DMS 273 treated with DMSO at 0.1 percent for 48 hours (cell line): ENCODE measurements at places on chromosomes 12 and 14.
A peak's percentile ranks its signal among the peaks of the same experiment; 100 is the strongest.

- DNase-seq = no peak
Measured at GRCh38 chr14:27077214-27077613, 479.4 kb upstream of the NOVA1 start.

DNA sequence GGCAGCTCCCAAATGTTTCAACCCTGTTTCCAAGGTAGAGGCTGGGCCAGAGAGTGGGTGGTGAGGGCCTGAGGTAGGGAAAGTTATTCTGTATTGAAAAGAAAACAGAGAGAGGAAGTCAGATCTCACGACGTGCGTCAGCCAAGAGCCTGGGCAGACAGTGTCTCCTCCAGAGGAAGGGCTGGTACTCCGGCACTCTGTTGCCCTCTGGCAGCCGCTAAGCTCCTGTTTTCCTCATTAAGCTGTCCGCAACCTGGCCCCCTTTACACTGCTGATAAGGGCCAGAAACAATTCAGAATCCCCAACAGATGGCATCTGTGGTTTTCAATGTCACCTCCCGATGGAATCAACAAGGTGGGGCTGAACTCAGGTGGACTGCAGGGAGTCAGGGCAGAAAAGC is 26.0 kb upstream of the LTBP2 start:
- peak; percentile 43 for DNase-seq

DNA sequence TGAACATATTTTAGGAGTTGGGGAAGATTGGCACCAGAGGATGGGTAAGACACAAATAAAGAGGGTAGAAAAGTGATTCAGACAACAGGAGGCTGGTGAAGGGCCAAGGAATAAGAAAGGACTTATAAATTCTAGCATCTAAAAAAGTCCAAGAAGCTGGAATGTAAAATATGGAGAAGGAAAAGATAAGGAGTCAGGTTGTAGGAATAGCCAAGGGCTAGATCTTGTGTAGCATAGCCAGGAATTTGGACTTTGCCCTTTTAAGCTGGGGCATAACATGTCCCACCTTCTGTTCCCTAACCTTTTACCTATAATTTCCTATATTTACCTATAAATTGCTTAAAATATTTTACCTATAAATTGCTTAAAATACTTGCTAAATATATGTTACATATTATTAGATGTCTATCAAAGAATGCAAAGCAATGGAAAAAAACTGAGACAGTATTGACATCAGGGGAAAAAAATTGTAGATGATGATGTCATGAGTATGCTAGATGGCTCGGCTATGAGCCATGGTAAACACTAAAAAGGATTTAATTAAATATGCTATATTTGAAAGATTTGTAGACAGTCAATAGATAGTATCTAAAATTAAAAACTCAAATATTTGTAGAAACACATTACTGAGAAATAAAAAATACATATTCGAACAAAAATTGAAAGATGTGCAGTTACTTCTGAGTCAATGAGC is 99.7 kb upstream of the PLEKHG7 start:
- no peak for DNase-seq

GRCh38 chr12:57229634-57230380 is at the start of gene SHMT2:
Gene SHMT2 (plus strand): TSS chr12:57229711. CDS start chr12:57229779, 68 bp downstream.
- DNase-seq = peak; percentile 85

- no peak for DNase-seq
Measured at GRCh38 chr12:67388331-67389138, 119.4 kb downstream of the CAND1 start.

DNA sequence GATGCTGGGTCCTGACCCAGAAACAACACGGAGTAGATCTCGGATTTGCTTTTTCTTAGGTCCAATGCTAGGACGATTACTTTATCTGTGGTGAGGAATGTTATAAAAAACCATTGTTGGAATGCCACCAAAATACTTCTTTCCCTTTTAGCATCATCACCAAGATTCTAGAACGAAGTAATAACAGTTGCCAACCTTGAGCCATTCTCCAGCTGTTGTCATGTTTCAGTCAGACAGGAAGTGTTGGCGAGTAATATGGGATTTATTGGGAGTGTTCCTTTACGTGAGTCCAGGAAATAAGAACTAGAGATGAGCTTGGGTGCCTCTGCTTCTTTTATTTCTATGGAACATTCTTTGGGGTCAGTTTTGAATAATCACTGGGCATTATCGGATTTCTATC is 892.9 kb downstream of the DIO2 start:
- no peak for DNase-seq

DNA sequence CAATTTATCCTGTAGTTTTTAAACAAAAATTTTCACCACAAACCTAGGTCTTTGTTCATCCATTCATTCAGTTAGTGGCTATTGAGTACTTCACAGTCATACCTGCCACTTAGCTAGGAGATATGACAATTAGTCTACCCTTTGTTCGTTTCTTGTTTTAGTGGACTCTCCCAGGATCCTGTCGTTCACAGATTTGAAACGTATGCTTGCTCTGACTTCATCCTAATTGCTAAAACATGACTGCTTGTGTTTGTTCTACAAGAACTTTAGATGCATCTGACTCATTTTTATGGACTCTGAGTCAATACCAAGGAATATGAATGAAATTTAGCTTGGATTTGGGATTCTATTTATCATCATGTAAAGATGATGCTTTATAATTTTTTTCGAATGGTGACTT is 69.5 kb downstream of the TBC1D30 start:
- DNase-seq = no peak

GRCh38 chr12:108665608-108666202 is 32.0 kb upstream of the SELPLG start:
- no peak for DNase-seq

DNA sequence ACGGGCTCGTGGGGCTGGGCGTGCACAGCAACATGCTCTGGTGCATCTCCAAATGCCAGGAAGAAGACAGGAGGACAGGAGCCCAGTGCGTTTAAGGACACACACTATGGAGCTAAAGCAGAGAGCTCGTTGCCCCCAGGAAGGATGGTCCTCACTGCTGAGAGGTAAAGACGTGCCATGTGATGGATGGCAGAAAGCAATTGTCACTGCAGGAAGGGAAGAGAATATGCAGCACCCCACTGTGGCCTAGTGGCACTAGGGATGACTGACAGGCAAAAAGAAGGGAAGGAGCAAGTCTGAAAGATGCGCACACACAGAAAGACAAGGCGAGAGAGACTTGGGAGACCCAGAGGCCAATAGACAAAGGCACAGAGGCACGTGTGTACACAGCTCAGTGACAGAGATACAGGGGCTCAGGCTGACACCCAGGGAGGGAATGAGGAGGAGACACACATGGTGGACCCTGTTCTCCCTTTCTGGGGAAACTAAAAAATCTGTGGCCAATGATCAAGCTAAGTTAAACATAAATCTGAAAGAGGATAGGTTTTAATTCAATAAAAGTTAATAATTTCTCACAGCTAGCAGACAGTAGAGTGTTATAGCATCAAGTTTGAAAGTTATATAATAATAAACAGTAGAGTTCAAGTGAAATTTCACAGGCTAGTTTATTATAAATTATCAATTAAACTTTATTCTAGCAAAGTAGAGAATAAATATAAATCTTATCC is 78.8 kb downstream of the CRACR2A start:
- no peak for DNase-seq

DNA sequence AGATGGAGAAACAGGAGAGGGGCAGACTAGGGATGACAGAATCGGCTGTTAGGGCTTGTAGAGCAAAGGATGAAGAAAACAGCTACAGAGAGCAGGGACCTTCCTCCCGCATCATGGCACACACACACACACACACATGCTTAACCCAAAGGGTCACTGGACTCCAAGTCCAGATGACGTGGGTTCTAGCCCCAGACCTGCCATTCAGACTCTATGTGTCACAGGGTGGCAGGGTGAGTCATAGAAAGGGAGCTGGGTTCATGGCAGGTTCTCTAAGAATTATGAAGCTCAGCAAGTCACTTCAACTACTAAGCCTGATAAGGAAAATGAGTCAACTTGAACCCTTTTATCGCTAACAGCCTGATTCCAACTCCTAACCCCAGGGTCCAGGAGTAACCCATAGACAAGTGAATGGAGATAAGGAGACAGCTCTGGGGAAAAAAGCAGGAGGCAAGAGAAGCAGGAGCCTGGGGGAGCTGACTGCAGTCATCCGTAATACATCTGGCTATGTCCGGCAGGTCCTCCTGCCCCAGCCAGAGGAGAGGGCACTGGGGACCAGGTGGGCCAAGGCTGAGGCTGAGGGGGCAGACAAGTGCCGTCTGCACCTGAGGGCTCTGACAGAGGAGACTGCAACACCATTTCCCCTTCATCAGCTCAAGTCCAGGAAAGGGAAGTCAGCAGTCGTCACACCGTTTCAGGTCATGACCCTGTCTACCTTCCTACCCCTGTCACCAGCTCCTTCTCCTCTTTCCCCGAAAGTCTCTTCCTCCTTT is 3.6 kb upstream of the TNFRSF1A start:
- no peak for DNase-seq

DNA sequence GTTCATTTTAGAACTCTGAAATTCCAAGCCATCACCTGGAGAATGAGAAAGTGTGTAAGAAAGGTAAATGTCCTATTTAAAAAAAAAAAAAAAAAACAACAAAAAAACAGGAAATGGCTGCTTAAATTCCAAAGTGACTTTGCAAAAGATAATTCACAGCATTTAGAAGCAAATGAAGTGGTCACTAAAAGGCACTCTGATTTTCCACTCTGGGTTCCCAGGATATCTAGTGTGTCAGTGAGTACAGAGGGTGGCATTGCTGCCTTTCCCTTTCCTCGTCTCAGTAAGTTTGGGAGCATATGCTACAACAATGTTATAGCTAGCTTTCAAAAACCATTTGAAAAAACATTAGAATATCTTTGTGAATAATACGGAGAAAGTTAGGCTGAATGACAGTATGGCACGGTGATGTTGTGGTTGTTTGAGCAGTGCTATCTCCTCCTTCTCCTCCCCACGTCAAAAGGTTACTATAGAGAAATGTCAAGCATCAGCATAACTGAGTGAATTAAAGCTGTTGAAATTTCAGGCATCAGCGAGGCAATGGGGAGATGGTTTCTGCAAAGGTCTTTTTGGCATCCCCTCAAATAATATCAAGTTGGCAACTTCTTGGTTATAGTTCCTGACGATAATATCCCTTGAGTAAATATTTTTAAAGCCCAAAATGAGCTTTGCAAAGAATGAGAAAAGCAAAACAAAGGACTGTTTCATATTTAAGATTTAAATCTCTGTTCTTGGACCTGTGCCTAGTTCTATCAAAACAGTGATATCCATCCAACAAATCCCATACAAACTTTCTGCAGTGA is 164.5 kb upstream of the E2F7 start:
- no peak for DNase-seq

DNA sequence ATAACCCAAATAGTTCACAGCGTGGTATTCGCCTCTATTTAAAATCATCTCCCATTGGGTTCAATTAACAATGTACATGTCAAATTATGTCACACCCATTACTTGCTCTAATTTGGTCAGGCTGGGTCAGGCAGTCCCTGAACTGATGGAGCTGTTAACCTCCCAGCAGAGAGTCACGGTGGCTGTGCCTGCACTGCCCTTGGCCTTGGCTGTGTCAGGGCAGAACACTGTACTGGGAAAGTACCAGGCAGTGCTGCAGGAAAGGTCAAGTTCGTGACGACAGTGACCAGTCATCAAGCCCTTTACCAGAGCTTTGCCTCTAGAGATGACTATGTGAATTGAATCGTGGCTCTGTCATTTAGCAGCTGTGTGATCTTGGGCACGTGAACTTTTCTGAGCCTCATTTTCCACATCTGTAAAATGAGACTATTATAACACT is 100.0 kb downstream of the ARF6 start:
- DNase-seq = no peak

GRCh38 chr14:20622816-20623291 is 18.6 kb downstream of the OR6S1 start:
- no peak for DNase-seq

- DNase-seq = no peak
Measured at GRCh38 chr14:89401241-89401640, 15.8 kb downstream of the FOXN3 start.

- peak; percentile 40 for DNase-seq
Measured at GRCh38 chr12:120628919-120629318, 11.5 kb upstream of the CABP1 start.

DNA sequence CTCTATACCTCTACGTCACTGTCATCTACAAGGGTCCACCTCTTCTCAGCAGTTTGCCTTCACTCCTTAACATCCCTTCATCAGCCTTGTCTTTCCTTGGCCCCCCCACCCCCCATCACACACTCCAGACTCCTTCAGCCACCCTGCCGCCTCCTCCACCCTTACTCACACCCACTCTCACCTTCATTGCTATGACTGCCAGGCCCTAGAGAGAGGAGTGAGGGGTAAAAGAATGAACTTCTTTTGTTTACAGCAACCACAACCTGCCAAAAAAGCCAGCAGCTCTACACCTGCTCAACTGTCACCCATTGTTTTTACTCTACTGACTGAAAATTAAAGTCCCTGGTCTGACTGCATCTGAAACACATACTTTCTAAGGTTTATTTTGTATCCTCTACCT is 112.8 kb downstream of the DUSP6 start:
- no peak for DNase-seq

DNA sequence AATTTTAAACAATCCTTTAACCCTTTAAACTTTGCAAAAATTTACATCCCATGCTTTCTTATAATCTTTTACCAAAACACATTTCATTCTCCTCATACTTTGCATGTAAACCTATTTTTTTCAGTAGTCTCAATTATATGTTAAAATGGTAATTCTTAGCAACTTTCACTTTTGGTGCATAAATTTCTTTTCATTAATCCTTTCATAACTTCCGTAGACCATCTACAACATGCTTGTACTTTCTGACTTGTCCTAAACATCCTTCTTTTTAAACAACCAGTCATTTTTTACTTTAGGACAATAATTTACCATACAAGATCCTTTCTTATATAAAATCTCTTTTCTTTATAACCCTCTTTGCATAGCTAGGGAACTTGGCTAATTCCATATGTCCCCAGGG is 19.5 kb downstream of the CCDC91 start:
- DNase-seq = no peak
